ENCODE measurements at places on chromosomes 3 and 15. TPM values are rescaled to one million over a fixed set of nuclear protein-coding genes. Genes with fewer than 3 reads are reported as not detected.

ITIH1 gene
- total RNA-seq: 0.35 TPM

PRRT3 gene
- 1.3 TPM for total RNA-seq

IMPG2 gene
- total RNA-seq: 0.04 TPM

C3orf49 gene
- total RNA-seq: not detected

FBXO40 gene
- total RNA-seq: not detected

BLM gene
- total RNA-seq: 0.90 TPM

SAMMSON gene
- not detected for total RNA-seq

CFAP161 gene
- 0.17 TPM for total RNA-seq

DAZL gene
- total RNA-seq: not detected

MUC20 gene
- total RNA-seq: 8.9 TPM

COL8A1 gene
- total RNA-seq: 0.24 TPM

DNA sequence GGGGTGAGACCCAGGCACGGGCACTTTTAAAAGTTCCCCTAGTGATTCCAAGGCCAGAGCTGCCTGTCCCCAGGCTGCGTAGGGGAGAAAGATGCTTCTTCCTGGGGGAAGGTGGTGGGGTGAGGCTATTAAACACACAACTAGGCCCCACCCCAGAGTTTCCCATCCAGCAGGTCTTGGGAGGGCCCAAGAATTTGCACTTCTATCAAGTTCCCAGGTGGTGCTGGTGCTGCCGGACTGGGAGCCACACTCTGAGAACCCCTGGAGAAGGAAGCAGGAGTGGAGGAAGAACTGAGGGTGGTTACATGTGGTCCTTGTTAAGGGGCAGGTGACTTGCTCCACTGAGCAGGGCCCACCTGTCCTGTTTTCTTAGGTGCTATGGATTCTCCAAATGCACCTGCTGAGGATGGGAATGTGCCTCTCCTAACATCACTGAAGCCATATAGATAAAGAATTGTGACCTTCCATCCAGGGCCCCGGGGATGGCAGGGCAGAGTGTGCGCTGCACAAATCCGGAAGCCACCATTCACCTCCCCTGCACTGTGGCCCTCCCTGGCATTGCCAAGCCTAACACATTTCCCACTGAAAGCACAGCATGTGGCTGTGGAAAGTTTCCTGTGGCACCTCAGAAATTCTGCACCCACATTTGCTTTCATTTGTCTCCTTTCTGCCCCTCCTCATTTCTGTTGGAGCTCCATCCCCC lies 111.5 kb upstream of the MEF2A start:
- DNase-seq: no peak

- DNase-seq: peak; percentile 62
These were observed at the start of gene ARMC8 for GRCh38 chr3:138187296-138188012. Gene ARMC8, plus strand, starts transcription at chr3:138187301. Its CDS starts 254 bp downstream, at chr3:138187555.

GRCh38 chr3:183151821-183152351 lies 10.6 kb downstream of the LAMP3 start:
- no peak for DNase-seq

DNA sequence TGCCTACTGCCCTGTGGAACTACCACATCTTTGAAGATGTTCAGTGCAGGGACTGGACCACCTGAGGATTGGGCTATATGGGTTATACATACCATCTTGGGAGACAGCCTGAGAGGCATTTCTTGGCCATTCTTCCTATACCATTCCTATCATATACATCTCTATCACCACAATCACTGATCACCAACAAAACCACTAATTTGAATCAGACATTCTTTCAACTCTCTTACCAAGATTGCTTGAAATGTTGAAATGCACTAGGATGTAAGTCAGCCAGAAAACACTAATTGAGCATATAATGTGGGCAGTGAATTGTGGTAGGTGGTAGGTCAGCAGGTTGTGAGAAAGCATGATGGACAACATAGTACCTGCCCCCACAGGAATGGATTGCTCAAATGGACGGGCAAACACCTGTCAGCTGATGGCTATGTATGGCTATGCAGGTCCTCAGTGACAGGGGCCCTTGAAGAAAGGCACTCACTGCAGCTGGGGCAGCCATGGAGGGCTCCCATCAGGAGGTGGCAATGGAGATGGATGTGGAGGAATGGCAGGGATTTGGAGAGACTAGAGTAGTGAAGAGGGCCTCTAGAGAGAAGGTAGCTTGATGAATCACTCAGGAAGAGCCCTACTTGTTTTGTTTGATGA lies 49.1 kb downstream of the AMOTL2 start:
- DNase-seq: no peak

DNA sequence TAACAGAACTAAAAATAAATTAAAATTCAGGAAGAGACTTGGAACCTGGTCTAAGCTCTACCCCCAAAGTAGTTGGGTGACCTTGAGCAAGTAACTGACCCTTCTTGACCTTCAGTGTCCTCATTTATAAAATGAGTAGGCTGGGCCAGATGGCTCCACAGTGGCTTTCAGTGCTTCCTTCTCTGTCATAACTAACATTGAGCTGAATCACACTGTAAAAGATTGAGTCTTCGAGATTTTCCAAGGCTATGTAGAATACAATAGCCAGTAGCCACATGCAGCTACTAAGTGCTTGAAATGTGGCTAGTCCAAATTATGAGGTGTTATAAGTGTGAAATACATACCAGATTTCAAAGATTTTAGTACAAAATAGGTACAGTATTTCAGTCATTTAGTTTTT lies 313.3 kb downstream of the MECOM start:
- DNase-seq: no peak

- no peak for DNase-seq
These were observed 21.5 kb downstream of the SPRED1 start for GRCh38 chr15:38274135-38274534.

DNA sequence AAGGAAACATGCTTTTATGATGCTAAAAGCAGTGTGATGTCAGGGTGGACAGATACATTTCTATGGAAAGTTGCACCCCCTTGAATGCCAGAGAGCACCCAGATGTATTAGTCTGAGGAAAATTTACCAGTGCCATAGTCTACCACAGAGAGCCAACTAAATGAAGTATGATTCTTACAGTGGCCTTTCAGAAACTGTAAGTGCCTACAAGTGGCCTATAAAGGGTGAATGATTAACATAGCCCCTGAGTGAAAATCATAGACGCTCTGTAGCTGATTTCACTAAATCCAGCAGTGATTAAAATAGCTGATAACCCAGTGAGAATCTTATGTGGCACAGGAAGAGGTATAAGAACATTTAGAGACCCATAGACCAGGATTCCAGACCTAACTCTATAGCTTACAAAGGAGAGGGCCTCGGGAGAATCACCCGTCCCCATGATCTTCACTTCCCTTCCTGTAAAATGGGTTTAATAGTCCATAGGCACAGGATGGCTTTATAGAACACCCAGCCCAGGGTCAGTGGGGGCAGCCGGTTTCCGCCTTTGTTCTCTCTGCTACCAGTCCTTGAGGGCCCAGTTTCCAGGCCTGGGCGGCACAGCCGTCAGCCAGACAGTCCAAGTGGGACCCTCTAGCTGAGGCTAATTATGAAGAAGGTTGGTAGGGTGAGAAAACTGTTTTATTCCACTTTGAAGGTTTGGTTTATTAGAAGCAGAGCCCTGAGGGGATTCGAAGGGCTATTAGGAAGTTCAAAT lies 35.5 kb upstream of the CACNA2D3 start:
- DNase-seq: no peak

- no peak for DNase-seq
These were observed 10.1 kb downstream of the PCSK6 start for GRCh38 chr15:101479342-101479845.

DNA sequence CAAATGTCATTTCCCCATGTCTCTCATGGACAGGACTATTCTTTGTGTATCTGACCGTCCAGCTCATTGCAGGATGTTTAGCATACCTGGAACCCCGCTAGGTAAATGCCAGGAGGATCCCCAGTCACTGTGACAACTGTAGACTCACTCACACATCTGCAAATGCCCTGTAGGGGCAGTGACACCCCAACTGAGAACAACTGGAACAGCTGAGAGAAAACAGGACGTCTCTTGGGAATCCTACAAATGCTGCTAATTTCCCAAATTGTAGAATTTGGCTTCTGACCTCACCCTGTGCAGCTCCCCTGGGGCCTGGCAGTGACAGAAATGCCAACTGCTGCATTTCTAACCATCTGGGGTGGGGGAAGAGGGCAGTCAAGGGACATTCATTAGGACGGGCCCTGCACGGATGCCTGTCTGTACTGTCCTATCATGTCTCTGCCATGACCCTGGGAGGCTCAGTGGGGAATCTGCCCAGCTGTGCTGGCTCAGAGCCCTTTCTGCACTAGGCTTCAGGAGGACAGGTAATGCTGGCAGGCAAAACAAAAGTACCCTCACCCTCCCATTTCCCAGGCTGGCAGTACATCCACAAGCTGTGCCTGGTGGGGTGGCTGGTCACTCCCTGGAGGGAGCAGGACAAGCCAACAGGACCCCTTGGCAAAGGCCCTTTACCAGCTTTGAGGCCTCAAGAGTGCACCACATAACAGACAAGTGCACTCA lies 30.4 kb downstream of the RAB6B start:
- no peak for DNase-seq

GRCh38 chr15:69299943-69300588 lies 1.4 kb downstream of the PAQR5 start:
- no peak for DNase-seq

GRCh38 chr3:59809710-59810444 lies 760.1 kb upstream of the CFAP20DC start:
- no peak for DNase-seq

- DNase-seq: no peak
These were observed 10.6 kb downstream of the LSG1 start for GRCh38 chr3:194661374-194661773.

DNA sequence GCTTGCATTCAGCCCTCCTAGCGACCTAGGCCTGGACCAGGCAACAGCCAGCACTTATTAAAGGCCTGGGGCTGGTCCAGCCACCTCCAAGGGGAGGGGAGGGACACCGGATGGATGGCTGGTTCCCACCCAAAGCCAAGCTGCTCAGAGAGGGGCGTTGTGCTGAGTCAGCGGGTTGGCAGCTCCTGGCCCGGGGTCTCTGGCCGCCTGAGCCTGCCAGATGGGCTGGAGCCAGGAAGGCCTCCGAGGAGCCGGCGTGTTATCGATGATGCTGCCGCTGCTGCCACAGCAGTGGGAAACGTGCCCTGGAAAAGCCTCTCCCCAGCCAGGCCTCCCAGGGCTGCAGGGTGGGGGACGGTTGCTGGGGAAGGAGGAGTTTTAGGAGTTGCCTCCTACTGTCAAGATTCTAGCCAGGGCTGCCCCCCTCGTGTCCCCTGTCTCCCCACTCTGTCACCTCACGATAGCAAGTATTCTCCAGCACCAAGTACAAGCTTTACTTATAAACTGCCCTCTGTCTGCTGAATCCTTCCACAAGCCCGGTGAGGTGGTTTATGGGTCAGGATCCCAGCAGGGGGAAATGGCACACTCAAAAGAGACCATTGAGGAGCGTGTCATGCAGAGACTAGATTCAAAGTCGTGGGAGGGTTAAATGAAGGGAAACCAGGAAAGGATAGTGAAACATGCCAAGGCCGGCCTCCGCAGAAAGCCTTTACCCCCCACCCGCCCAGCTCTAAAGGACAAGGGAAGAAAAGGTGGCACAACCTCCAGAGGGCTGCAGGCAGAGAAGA lies 43.2 kb upstream of the TSEN2 start:
- DNase-seq: no peak

- no peak for DNase-seq
These were observed 9.4 kb downstream of the DAZL start for GRCh38 chr3:16595778-16596177.

DNA sequence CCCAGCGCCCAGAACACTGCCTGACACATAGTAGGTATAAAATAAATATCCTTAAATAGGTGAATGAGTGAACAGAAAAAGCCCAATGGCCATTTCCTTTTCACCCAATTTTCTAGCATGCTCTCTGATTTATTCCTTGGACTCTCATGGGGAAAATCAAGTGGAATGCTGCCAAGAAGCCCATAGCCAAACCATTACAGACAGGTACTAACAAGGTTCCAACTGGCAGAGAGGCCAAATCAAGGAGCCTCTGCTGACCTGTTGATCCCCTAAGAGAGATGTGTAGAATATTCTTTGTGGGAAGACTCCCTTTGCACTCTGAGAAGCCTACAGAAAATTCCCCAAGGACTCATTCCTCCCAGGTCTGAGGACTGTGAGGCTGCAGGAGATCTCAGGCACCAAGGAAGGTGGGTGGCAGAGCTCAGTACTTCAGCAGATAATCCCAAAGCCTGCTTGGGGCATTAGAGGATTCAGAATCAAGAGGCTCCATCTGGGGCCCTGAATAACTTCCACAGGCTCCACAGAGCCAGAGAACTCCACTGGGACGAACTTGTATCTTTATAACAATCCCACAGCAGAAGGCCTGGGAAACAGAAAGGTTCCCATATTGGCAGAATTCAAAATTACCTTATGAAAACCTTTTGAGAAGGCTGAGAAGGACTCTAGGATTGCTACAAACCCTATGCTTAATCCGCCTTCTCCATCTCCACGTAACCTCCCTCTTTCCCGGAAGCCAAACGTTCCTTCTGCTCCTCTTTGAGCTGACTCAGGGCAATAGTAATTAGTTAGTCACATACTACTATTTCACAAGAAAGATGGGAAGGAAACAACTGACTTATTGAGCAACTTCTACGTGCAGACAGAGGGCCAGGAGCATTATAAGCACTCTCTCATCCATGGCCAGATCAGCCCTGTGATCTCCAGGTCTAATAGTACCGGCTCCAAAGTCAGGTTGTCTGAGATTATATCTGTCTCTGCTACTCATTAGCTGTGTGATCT lies 34.5 kb downstream of the PRICKLE2 start:
- no peak for DNase-seq

DNA sequence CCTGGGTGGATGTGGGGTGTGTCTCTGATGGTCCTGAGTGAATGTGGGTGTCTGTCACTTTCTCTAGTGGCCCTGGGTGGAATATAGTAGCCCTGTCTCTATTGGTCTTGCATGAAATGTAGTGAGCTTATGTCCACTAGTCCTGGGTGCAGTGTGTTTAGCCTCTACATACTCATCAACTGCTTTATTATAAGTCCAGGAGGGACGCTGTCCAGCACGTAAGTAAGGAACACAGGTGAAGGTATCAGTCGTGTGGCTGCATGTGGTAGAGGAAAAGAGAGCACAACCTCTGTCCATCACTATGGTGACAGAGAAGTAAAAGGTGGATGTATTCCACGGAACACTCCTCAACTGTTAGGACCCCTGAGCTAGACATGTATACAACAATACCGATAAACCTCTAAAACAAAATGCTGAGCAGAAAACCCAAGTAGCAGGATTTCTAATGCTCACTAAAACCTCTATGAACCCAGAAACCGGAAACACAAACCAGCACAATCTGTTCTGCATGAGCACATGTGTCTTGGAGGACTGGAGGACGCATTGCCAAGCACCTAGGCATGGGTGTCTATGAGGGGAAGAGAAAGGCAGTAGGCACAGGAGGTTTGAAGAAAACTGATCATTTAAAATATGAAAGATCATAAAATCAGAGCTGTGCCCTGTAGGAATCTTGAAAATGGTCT lies 11.0 kb downstream of the LTF start:
- DNase-seq: no peak

GRCh38 chr3:16399473-16399872 lies 114.0 kb downstream of the RFTN1 start:
- DNase-seq: no peak

- DNase-seq: peak; percentile 21
These were observed 452 bp upstream of the SV2B start for GRCh38 chr15:91099616-91099994.

- no peak for DNase-seq
These were observed 10.9 kb downstream of the RARB start for GRCh38 chr3:25438791-25439555.

GRCh38 chr15:74400313-74400860 lies 32.9 kb upstream of the CYP11A1 start:
- no peak for DNase-seq

- no peak for DNase-seq
These were observed 97.4 kb downstream of the STAC start for GRCh38 chr3:36477655-36478054.

GRCh38 chr3:60316121-60316797 lies 935.0 kb downstream of the FHIT start:
- no peak for DNase-seq

- DNase-seq: no peak
These were observed 40.4 kb downstream of the LPP start for GRCh38 chr3:188194332-188194731.
